ENCODE measurements at places on chromosomes 1 and 21.

DNA sequence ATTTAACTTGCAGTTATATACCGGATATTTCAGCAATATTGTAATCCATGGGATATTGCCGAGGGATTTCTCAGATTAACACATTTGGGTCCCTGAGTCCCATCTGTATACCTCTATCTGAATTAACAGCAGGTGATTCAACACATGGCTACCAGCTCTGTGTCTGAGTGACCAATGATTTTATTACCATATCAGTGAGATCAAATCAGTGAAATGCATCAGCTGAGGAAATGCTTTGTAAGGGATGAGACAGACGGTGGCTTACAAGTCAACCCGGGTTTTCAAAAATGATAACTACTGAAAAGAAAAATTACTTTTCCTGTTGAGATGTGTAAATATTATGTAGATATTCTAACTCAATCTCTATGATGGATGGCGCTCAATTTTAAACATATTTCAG is 504.1 kb upstream of the PKN2 start:
- no peak for DNase-seq

GRCh38 chr1:15963363-15963967 is 12.4 kb downstream of the ZBTB17 start:
- no peak for DNase-seq

DNA sequence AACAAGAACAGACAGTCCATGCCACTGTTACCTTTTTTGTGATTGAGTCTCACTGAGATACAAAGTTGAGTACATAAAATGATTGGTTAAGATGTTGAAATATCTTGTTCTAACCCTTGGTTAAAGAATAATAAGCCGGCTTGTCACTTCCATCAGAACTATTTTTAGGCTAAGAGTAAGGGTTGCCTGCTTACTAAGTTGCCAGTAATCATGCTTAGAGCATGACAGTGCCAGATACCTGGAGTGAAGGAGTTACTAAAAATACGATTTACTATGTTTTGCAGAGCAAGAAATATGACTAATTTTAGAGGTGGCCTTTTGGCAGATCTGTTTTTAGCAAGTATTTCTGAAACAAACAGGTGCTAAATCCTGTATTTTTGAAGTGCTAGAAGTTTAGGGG is 6.0 kb downstream of the HUNK start:
- DNase-seq: no peak

DNA sequence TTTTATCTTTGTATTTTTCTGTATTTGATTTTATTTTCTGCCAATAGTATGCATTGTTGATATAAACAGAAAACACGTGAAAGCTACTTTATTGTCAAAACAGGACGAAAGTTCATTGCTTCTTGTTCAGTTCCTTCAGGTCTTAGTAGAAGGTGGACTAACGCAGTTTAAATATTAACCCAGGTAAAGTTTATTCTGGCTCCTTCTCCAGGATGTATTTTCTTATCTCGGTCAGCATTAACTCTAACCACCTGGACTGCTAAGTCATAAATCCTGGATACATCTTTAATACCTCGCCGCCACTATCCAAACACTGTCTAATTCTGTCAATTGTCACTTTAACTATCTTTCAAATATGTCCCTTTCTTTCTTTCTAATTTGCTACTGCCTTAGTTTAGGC is 5.7 kb upstream of the SOAT1 start:
- DNase-seq: no peak

- no peak for DNase-seq
Observed at GRCh38 chr1:205672970-205673369, 7.3 kb downstream of the SLC45A3 start.

DNA sequence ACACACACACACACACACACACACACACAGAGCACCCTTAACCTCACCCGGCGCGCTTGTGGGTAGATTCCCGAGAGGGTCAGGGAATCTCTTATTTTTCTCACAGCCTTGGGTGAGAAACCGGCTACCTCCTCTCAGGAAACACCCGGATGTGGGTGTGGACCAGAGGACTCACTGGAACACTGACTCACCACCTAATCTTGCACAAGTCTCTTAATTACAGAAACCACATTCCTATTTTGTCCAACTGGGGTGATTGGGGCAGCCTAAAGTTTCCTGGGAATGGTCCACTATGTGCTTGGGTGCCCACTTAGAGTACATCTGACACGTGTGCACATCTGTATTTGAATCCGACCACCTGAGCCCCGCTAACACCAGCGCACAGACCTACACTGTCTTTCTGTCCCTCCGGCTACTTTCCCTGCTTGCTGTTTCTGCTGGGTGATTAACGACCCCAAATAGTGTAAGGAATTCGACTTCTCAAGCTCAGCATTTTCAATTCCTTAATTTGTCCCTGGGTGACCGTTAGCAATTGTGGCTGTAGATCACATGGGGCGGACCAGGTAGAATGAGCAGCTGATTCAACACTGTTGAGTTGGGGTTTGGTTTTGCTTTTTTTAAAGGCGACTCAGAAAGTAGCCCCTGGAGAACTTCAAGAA is 14.0 kb upstream of the TBX15 start:
- no peak for DNase-seq

- no peak for DNase-seq
Observed at GRCh38 chr1:155253208-155253607, 2.1 kb downstream of the ENTREP3 start.

GRCh38 chr1:4424254-4424653 is 230.2 kb upstream of the AJAP1 start:
- DNase-seq: no peak

DNA sequence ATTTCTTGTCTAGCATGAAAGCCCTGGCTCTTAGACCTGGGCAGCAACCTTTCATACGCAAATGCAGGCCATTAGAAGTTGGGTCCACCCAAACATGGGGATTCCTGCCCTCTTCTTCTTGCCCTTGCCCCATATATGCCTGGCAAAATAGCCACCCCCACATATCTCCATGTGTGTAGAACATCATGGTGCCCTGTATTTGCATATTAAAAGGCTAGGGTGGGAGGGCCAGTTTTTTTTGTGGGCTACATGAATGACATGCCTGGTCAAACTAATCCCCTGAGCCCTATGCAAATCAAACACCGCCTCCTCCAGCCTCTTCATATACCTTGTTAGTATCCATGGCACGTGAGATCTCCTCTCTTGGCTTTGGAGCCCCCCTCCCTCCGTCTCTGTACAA is 24.7 kb downstream of the MFSD2A start:
- no peak for DNase-seq

DNA sequence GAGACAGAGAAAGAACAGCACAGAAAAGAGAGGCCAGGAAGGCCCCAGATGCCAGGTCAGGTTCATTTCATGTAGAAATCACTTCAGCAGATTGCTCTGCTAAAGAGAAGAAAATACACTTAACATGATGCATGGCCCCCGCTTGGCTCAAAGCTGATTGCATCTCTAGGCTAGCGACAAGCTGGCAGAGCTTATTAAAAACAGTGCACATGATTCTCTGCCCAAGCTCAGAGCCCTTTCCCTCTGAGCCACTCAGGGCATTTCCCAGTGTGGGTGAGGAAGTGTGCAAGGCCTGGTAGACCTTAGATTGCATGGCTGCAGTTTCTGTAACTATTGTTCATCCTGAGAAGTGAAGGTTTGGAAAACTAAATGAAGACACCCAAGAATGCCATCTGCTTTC is 3.3 kb upstream of the CAPN9 start:
- no peak for DNase-seq

- no peak for DNase-seq
Observed at GRCh38 chr1:164763098-164763497, 204.1 kb downstream of the PBX1 start.

DNA sequence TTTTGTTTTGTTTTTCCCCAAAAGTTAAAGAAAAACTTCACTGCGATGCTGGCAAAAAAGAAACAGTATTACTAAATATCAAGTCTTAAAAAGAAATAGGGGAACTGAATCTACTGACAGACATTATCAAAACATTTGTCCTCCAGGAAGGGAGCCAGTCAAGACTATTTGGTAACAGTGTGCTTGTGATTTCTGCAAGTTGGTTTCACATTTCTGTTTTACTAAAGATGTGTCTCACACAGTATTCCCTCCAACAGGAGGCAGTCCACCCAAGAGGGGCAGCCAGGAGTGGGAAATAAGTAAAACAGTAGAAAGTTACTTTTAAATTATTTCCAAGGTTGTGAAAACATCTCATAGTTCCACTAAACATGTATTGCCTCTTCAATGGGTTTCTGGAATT is 74.4 kb upstream of the SDC3 start:
- no peak for DNase-seq

DNA sequence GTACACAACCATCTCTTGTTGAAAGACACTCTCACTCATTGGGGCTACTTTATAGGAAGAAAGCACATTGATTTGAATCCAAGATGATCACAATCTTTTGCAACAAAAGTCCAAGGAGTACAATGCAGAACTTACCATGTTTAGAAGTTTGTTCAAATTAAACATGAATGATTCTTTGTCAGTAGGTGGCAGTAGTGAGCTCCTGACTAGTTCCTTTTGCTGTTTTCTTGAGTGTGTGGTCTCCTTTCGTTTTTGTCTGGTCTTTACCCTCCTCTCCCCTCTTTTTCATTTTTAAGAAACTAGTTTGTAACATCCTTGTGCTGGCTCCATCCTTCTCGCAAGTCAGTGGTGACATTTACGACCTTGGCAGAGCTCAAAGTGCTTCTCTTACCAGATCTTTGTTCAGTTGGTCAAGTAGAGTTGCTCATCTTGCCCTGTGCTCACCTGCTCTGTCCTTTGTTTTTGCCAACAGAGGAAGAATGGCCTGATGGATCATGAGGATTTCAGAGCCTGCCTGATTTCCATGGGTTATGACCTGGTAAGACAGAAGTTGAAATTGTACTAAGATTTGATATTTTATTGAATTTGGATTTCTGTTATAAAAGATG is 35.7 kb upstream of the MTR start:
- DNase-seq: peak; percentile 25

GRCh38 chr1:89630048-89630447 is 2.9 kb upstream of the LRRC8C start:
- no peak for DNase-seq

DNA sequence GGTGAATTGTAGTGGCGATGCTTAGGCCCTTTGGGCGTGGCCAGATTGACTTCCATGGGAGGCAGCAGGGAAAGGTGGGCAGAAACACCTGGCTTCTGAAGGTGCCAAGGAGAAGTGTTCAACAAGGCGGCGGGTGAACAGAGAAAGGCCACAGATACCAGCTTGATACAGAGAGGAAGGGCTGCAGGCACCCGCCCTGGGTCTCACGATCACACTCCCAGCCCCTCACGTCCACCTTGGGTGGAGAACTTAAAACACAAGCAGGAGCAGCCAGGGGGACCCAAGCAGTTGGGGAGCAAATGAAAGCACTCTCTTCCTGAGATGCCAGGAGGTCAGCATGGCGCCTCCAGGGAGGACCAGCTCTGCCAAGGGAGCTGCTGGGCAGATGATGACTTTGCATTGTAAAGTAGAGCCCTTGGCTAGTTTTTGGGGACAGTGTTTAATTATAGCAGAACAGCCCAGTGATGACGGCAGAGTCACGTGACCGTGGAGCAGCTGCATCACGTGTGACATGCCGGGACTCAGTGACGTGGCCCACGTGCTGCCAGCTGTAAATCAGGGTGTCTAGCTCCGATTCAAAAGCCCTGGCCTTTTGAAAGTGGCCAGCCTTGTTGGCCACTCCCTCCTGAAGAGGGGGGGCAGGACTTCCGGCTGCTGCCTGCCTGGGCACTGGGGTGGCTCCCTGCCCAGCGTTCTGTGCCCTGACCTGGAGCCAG is 19.0 kb downstream of the SLC37A1 start:
- no peak for DNase-seq

GRCh38 chr1:118244194-118244593 is 59.2 kb upstream of the SPAG17 start:
- no peak for DNase-seq

DNA sequence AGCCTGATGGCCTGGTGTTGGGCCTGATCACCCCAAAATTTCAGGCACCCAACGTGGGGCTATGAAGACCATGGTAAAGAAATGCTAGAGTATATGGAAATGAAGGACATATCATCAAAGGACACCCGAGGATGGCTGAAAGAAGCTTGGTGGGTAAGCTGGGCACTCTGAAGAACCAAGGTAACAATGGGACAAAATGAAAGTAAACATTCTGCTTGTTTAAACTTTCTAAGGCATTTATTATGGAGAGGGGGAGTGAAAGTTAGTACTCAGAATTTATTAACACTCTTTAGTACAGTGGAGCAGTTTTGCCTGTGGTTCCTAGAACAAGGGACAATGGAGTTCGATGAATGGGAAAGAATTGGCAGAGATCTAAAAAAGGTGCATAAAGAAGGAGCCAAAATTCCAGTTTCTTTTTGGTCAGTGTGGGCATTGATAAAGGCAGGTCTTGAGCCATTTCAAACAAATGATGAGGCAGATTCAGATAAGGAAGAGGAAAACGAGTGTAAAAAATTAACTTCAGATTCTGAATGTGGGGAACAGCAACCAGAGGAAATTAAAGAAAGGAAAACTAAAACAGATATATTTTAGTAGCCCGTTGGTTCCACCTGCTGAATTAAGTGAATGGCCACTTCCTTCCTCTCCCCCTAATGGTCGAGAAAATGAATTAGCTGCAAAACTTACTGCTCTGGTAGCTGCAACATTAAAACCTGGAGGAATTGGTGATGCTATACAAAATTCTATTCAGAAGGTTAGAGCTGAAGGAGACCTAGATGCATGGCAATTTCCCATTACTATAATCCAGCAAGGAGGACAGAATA is 8.4 kb upstream of the PM20D1 start:
- DNase-seq: no peak

GRCh38 chr1:153293851-153294250 is 18.9 kb downstream of the PGLYRP3 start:
- no peak for DNase-seq

DNA sequence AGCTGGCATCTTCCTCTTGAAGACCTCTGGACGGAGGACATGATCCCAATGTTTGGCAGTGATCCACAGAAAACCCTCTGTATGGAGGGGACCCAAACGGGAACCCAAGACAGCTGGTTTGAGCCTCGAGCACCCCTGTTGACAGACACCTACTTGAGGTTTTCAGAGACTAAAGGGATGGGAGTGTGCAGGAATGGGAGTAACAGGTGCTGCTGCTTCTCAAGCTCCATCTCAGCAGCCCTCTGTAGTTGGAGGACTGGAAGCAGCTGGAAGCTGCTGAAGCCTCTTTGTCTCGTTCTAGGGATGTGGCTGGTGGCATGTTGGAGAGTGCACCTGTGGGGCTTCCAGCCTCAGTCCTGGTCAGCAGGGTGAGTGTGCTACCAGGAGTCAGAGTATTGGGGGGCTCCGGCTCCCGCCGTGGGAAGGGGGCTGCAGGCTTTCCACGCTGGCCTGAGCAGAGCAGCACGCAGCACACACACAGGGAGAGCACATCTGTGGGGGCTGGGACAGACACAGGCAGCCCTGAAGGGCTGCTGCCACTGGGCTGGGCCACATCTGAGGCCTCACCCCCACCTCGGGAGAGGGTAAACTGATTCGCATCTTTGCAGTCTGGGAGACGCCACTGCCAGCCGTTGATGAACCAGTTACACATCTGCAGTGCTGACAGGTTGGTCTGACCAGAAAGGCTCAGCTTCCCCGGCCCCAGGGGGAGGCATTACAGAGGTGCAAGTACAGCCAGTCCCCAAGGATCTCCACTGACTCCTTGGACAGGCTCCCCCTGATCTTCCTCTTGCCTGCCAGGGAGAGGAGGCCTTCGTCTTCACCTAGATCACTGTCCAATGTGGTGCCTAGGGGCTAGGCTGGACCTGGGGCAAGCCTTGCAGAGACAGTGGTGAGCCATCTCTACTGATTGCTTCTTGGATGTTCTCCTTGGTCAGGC is 56.6 kb downstream of the ADSS2 start:
- no peak for DNase-seq

- no peak for DNase-seq
Observed at GRCh38 chr1:202036595-202037387, 26.4 kb downstream of the ELF3 start.

- no peak for DNase-seq
Observed at GRCh38 chr1:116497656-116498055, 73.2 kb downstream of the CD58 start.

- no peak for DNase-seq
Observed at GRCh38 chr1:185895208-185895900, 161.2 kb downstream of the HMCN1 start.

Measured in NCI-H1436 (cell line).